Omental fat pad (tissue), 4 donors: ENCODE measurements at places on chromosomes 3 and 15.

DNA sequence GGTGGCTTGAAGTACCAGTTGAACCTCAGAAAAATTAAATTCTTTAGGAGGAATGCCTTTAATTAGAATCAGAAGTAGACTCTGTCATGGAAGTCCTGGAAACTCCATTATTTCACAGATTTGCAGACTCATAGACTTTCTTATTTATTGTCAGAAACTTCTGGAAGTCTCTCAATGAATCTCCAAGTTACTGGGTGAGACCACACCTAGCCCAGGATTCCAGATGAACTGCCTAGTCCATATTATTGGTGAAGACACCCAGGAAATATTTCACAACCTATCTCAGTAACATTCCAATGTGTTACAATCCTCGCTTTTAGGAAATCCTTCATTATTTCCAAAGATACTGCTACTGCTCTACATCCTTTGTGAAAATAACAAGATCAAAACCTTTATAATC is 6.5 kb upstream of the THBS1 start:
- DNase-seq = no peak

DNA sequence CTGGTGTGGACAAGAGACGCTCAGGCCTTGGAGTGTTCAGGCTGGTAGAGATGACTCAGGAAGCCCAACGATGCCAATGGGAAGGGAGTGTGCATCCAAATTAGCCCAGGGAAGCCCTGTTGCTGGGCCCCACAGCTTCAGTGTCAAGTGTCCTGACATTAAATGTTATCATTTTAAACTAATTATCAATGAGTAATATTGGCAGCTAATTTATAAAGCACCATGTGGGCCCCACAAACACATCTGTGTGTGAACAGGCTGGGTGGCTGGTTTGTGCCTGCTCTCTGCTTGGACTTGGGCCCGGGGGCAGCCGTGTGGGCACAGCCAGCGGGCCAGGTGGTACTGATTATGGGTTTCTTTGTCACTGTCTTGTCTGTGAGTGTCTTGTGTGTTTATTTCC is 15.0 kb downstream of the FBLN2 start:
- no peak for DNase-seq

- no peak for DNase-seq
Measured at GRCh38 chr3:99866261-99866761, 48.6 kb downstream of the CMSS1 start.

DNA sequence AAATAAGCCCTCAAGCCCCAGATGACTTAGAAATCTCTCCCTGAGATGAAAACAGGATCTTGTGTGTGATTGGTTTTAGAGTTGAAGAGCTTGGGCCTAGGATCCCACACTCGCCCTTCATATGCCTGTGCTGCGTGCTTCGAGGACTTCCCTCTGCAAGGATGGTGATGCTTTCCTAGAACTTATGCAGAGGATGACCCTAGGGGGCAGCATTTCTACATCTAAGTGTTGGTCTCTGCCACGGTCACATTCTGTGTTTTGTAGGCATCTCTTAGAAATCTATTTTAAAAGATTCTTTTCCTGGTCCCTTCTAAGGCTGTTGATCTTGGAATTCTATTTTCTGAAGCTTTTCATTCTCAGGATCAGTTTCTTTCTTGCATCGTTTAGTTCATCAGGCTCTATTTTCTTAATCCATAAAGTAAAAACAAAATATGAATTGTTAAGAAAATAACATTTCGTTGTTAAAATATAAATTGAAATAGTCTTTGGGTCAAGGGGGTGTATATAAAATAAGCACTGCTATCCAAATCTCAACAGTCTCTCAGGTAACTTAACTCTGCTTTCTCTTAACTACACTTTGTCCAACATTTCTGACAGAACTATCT is 45.7 kb downstream of the WDR76 start:
- no peak for DNase-seq

DNA sequence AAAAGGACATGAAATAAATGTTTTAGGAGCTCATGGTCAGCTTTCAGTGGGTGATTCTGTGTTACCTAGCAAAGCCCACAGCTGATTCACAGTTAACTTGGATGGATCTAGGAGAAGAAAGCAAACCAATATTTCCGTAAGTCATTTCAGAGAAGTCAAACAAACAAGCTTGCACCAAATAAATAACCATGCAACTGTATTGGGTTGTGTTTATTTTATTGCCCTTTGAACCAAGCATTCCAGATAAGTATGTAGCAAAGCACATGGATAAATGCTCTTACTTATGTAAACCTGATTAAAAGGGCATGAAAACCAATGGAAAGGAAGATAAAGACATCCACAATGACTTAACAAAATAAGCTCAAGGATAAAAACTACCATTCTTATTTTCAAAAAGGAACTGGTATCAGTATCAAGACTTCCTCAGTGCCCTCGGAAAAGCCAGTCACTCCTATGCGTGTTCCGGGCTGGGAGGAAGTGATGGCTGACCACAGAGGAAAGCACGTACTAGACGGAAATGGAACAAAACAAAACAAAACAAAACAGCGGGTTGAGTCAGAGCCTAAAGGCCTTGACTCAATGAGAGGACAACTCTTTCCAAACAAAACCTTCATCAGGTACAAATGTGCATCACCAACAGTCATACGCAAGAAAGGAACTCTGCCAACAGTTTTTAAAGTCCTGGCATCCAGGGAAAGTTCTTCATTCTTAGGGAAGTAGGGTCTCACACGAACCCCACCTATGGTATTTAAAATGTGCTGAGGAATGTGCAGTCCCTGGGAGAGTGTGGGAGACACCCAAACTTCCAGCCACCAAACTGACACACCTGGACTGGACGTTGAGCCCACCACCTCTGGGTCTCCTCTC is 103.3 kb downstream of the SNRK start:
- DNase-seq = no peak

GRCh38 chr15:57751177-57751800 is 44.8 kb downstream of the POLR2M start:
- no peak for DNase-seq

DNA sequence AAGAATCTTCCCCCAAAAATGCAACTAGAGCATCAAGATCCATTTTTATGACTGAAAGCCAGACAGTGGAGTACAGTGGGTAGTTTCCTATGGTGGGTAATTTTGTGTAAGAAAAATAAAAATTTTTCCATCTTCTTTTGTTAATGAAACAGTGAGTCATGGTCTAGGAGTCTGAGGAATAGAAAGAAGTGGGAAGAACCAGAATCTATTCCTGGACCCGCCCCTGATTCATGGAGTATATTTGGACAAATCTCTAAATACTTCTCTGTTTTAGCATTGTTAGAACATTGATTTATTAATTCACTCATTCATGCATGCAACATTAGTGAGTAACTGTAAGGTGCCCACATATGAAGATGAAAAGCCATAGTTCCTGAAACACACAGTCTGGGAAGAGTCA is 304.5 kb upstream of the GPR149 start:
- DNase-seq = no peak

GRCh38 chr3:14561051-14561960 is 21.2 kb upstream of the GRIP2 start:
- no peak for DNase-seq

DNA sequence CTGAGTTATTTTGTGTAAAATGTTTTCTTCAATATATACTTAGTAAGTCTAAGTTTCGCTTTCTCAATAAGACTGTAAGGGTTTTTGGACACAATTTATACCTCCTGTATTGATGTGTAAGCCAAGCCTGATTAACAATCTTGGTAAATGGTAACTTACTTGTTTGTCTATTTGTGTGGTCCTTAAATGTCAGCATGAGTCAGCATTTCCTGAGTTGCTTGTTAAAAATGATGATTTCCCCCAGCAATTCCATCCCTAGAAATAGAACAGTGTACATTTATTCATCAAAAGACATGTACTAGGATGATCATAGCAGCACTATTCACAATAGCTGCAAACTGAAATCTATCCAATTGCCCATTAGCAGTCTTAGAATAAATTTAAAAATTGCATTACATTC is 53.4 kb upstream of the LRIG1 start:
- DNase-seq = no peak

- no peak for DNase-seq
Measured at GRCh38 chr3:141052201-141053069, 1.3 kb downstream of the SPSB4 start.

DNA sequence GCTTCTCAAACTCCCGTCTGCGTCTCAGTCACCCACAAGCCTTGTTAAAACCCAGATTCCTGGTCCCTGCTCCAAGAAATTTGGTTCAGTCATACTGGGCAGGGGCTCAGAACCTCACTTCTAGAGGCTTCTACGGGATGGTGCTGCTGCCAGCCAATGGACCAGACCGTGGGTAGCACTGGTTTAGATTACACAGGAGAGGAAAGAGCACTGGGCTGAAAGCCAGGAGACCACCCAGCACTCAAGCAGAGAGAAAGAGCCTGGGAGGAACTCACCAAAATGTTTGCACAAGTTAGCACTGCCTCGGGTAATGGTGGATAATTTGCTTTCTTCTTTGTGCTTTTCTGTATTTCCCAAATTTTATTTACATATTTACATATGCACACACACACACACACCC is 46.9 kb upstream of the MUC13 start:
- no peak for DNase-seq

- no peak for DNase-seq
Measured at GRCh38 chr3:44958386-44958785, 17.6 kb downstream of the ZDHHC3 start.
